Upper lobe of left lung (tissue), 6 donors: ENCODE measurements at places on chromosomes 5 and 9. TPM values are rescaled to one million over a fixed set of nuclear protein-coding genes. Genes with fewer than 3 reads are reported as not detected.

The PDCD1LG2 gene
- total RNA-seq, result 6.7 TPM

The F2RL2 gene
- total RNA-seq, result not detected

The LCN15 gene
- total RNA-seq, result not detected

The IFNB1 gene
- not detected for total RNA-seq

The SLC25A25 gene
- total RNA-seq, result 39.4 TPM

GRCh38 chr5:53478411-53479044, 1.9 kb upstream of the FST start:
- peaks cover 51% of the 10 kb centered on the region for H3K4me1 ChIP-seq
- DNase-seq, result peak; percentile 72
- no peaks in the 10 kb centered on the region for H3K36me3 ChIP-seq

- H3K36me3 ChIP-seq, result no peaks in the 10 kb centered on the region
- H3K27ac ChIP-seq, result no peak overlapping the region
- H3K4me1 ChIP-seq, result peaks cover 4% of the 10 kb centered on the region
Observed at GRCh38 chr9:81850724-81851123, 77.5 kb upstream of the SPATA31D4 start.
